ENCODE measurements at places on chromosomes 12 and 14.

DNA sequence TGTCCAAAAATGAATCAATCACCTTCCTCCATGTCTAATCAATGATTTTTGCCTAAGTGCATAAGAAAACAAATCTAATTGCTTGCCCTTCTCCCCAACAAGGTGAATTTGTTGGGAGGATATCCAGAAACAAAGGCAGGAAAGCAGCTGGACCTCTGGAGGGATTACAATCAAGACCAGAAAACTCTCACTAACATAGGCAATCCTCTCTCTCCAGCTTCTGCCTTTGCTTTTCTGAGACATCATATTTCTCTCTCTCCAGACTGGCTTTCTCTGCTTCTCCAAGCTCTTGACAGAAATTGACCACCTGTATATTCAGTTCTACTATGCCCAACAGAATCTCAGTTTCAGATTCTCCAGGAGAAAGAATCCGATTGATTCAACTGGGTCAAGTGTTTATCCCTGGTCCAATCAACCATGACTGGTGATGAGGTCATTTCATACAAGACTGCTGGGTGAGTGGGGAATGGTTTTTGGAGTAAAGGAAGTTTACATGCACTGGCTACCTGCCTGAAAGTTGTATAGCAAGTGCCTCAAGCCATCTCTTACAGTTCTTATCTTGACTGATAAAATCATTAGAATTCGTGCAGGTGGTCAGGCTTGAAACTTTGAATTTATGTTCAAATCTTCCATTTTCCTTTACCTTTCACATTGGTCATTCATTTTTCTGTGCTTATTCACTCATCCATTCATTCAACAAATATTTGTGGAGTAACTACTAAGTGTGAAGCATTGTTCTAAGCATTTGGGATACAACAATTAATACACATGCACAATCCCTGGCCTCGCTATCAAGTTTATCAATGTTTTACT is 22.2 kb upstream of the CFAP54 start:
- DNase-seq = no peak

- no peak for DNase-seq
Observed at GRCh38 chr14:63760014-63760413, 32.1 kb upstream of the SGPP1 start.

GRCh38 chr14:102058146-102058545 is 28.7 kb downstream of the HSP90AA1 start:
- DNase-seq = no peak

- no peak for DNase-seq
Observed at GRCh38 chr12:4286228-4286627, 12.7 kb downstream of the CCND2 start.

DNA sequence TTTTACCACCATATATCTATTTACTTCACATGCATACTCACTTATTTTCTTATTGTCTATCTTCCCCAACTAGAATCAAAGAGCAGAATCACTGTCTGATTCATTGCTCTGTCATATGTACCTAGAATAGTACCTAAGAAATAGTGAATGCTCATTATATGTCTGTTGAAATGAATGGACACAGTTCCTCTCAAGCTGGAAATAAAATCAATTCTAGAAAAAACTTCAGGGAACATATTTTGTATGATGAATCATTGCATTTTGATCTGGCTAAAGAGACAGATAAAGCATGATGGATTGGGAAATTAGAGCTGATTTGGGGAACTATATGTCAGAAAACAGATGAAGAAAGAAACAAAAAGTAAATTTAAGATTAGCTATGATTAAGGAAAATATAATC is 623.3 kb downstream of the C12orf50 start:
- no peak for DNase-seq

- no peak for DNase-seq
Observed at GRCh38 chr14:91125271-91125660, 11.4 kb downstream of the DGLUCY start.

DNA sequence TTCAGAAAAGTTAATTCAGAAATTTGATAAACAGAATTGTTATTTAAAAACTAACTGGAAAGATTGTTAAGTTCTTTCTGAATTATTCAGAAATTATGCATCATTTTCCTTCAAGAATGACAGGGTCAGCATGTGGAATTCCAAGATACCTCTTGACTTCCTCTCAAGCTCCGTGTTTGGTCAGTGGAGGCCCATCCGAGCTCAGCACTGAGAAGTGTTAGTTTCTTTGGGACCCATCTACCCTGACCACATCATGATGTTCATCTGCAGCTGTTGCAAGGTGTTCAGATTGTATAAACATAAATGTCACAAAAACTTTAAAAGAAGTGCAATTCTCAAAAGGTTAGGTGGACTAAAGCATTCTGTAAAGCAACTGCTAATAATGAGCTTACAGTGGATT is 33.7 kb downstream of the MDM2 start:
- DNase-seq = no peak

DNA sequence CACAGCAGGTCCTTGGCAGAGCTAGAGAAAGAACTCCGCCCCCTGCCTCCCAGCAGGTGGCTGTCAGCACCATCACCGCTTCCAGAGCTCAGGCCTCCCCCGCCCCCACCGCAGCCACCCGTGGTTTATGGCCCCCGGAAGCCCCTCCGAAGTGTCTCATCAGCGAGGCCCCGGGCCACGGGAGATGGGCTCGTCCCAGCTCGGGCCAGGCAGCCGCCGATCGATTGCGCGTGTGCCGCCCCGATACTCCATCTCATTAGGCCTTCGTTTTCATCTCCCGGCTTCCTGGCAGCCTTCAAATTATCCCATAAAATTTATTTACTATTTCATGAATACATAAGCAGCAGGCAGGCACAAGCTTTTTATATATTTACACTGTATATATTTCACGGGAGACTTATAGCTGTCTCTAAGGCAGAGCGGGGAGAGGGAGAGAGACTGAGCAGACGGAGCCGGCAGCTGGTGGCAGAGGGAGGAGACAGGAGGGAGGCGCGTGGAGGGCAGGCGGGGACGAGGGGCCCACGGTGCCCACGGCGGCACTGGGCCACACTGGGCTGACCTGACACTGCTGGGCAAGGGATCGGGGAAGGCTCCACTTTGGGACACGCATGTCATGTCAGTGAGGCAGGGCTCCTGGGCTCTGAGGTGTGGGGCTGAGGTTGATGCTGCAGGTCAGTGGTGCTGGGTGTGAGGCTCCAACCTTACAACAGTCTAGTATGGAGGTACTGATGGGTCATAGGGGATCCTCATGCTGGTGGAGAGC is 241.2 kb downstream of the RBM19 start:
- DNase-seq = no peak

GRCh38 chr12:967641-968040 is 18.1 kb upstream of the RAD52 start:
- no peak for DNase-seq

GRCh38 chr14:61229475-61229888 is 51.7 kb downstream of the TMEM30B start:
- DNase-seq = no peak

- no peak for DNase-seq
Observed at GRCh38 chr14:95287176-95287754, 32.4 kb downstream of the CLMN start.

GRCh38 chr12:124411281-124411878 is 116.5 kb downstream of the RFLNA start:
- no peak for DNase-seq

DNA sequence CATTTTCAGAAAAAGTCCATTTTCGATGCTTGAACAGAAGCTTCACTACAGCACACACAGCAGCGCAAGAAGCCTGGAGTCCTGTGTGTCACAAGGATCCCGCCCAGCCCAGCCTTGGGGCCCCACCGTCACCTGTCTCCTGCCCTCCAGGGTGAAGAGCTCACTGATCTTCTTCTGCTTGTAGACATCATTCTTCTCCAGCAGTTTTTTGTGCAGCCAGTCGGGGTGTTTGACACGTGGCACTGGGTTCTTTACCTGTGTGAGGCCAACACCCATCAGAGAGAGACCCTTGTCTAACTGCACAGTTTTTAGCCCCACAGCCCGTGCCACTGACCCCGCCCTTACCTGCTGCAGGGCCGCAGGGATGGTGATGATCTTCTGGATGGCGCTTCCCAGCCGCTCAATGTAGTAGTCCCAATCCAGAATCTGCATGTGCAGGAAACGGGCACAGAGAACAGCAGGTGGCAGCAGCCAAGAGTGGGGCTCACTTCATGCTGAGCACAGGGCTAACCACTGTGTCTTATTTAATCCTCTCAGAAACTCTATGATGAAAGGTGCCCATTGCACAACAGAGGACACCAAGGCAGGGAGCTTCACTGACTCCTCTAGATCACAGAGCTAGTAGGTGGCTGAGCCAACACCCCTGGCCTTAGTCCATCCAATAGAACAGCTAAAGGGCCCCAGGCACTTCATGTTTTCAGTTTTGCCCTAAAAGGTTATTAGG is 30.0 kb downstream of the POLE start:
- DNase-seq = no peak

DNA sequence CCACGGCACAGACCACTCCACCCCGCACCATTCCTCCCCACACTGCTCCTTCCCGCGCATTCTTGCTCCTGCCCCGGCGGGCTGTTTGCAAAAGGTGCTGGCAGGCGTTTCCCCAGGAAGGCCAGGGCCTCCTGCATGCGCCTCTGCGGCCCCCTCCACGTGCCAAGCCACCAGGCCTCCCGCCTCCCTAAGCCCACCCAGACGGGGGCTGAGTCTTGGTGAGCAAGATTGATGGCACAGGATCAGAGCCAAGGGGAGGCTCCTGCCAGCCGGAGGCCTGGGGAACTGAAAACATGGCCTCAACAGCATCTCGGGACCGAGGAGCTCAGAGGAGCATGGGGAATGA is 328.3 kb upstream of the DIO3 start:
- no peak for DNase-seq

DNA sequence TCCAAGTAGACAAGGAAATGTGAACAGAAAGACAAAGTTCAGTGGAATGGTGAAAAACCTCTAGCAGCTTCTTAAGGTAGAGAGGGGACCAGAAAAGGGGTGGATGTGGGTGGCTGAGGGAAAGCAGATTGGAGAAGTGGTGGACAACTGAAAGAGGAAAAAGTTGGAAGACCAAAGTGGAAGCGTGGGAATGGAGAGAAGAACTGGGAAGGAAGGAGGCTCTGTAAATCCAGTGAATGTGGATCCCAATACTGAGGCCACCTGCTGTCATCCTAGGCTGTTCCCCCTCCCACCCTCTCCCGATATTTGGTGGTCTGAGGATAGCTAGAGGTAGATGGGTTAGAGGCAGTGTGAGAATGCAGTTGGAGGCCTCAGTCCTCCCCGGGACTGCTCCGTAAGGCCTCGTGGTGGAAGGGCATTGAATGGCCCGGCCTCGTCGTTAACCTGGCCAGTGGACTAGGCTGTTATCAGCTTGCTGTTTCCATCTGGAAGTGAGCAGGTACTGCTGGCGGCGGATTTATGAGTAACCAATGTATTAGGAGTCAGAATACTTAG is 822 bp upstream of the POU6F1 start:
- DNase-seq = no peak

DNA sequence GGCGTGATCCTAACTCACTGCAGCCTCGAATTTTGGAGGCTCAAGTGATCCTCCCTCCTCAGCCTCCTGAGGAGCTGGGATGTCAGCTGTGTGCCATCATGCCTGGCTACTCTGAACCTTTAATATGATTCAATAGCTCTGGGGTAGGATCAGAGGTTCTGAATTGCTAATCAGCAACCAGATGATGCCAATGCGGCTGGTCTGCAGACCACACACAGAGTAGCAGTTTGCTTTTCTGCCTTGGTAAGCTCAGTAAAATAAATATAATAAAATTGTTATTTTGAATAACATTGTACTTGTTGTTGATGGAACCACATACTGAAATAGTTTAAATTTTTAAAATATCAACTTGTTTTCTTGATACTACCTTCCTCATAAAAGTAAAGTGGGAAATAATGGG is 86.6 kb downstream of the NTN4 start:
- no peak for DNase-seq

DNA sequence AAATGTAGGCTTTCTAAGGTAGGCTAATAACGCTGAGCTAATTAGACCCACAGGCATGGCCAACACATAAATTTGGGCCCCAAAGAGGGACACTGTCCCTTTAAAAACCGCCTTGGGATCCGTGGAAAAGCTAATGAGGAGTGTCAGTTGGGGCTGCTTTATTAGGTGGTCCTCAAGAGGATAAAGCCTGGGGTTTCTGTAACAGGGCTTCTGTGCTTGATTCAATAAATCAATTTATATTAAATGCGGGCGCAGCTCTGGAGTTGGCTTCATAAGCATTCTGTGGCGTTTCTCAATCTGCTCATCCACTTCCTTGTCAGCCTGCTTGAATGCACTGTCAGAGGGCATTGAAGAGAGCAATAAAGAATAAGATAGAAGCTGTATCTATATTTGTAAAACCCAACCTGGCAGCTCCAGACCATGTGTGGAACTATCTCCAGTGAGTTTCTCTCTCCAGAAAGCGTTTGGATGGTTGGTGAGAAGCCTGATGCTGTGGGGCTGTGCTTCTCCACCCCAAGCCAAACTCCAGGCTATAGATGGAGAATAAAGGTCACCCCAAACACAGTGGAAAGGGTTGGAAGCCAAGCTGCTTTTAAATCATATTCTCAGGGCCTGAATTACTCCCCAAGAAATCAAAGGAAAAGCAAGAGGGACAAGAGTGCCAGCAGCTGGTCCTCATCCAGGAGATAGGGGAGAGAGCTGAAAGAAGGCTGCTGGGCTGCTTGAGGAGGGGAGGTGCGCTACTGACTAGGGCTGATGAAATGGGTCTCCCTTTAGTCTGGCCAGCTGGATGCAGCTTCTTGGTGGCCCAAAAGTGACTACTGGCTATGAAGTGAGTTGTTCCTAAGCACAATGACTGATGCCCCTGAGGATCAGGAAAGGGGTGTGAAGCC is 222.0 kb downstream of the PPM1H start:
- no peak for DNase-seq

DNA sequence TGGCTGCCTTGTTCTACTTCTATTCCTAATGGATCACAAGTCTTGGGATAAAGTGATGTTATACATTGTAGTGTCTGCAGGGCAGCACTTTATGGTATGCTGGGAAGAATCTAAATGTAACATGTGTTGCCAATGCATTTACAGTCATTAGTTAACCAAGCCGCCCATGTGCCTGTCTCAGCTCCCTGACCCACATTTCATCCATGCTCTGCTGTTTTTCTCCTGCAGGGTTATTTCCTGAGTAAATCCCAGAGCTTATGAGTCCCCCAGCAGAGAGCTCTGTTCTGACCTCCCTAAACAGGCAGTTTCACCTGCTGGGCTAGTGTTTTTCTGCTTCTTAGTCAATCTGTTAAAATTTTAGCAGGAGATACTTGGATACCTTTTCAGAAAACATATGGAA is 4.4 kb upstream of the TMTC2 start:
- DNase-seq = no peak

DNA sequence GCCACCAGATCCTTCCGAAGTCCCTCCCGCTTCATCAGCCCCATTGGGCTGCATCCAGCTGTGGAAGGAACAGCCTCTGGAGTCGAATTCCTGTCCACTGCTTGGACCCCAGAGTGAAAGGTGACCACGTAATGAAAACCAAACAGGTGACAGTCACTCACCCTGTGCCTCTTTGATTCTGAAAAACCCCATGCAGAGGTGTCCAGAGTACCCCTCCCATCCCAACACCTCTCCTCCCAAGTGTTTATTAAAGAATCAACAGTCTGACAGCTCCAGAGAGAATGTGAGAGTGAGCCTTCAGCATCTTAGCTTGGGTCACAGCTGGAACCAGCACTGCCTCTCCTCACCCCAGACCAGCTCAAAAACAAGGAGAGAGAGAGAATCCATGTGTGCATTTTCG is 178.6 kb upstream of the NOS1 start:
- no peak for DNase-seq

- no peak for DNase-seq
Observed at GRCh38 chr12:109653890-109654289, 59.7 kb upstream of the FAM222A start.
